ENCODE measurements at places on chromosomes 1 and 21.

GRCh38 chr1:151574575-151575529 lies 34.7 kb downstream of the TUFT1 start:
- no peak for DNase-seq

- DNase-seq, result no peak
These were observed 22.3 kb downstream of the WLS start for GRCh38 chr1:68210027-68210426.

DNA sequence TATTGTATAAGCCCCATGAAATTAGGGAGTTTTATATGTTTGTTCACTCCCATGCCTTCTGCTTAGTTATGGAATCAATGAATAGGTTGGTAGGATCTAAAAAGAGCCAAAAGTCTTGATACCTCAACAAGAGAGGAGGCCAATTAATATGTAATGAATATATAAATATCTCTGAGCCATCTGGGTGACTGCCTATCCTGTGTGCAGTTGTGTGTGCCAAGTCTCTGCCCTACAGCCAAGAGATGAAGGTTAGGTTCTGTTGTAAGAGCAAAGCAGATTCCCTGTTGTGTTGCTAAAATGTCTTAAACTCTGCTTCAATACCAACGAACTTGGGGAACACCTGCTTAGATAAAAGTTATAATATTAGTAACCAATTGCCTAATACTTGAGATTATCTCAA lies 61.8 kb upstream of the GORAB start:
- DNase-seq, result no peak

DNA sequence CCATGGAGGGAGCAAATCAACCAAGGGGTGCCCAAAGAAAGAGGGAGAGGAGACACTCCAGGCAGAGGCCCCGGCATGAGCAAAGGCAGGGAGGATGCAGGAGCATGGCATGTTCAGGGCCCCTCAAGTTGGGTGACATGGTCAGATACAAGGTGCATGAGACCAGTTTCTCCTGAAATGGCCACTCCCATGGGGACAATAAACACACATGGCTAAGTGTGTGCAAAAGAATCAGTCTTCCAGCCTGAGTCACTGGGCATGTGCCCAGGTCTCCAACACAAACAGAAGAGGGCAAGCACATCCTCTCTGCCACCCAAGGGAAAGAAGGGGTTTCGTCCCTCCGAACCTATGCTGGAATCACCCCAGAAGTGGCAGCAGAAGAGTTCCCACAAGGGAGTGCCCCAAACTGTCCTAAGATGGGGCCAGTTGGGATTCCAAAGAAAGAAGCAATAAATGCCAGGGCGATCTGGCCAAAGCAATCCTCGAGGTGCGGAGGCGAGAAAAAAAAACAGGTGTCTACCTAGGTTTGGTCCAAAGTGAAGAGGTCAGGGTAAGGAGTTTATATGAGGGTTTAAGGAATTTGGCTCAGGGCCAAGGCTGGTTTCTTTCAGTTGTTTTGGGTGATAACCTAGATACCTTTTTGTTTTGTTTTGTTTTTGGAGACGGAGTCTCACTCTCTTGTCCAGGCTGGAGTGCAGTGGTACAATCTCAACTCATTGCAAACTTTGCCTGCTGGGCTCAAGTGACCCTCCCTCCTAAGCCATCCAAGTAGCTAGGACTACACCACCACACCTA lies 13.2 kb downstream of the CASP9 start:
- no peak for DNase-seq

DNA sequence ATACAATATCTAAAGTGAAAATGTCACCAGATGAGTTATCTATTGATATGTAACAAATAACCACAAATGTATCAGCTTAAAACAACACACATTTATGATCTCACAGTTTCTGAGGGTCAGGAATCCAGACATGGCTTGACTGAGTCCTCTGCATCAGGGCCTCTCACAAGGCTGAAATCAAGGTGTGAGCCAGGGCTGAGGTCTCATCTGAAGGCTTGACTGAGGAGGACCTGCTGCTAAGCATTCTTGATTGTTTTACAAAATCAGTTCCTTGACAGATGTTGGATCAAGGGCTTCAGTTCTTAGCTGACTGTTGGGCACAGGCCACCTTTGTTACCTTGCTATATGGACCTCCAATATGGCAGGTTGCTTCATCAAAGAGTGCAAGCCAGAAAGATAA lies 483.7 kb downstream of the CAMTA1 start:
- no peak for DNase-seq

GRCh38 chr1:61428146-61428545 lies 296.8 kb downstream of the TM2D1 start:
- no peak for DNase-seq

DNA sequence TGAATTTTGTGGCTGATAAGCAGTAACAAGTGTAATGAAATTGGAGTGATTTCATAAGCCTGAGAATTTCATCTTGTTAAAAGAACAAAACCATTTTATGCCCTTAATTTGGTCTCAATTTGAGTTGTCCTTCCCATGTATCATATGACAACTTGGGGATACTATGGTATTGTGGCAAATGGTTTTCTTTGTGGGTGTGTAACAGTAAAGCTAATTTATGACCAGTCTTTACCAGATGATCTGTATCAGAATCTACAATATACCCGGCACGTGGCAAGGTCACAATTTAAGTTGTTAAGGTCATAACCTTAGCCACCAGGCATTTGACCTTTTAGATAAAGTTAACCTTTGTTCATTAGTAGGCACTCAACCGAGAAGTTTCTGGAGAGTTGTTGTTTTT lies 9.1 kb downstream of the NFIA start:
- no peak for DNase-seq

GRCh38 chr1:166184897-166185296 lies 18.1 kb upstream of the FAM78B start:
- DNase-seq, result no peak

GRCh38 chr1:247324204-247324787 lies 7.4 kb downstream of the ZNF496 start:
- no peak for DNase-seq

GRCh38 chr1:24047110-24047477 lies 64.8 kb downstream of the MYOM3 start:
- DNase-seq, result no peak

GRCh38 chr1:231643071-231643934 lies 16.7 kb downstream of the DISC1 start:
- DNase-seq, result no peak
